ENCODE measurements at places on chromosomes 12 and 14.
A peak's percentile ranks its signal among the peaks of the same experiment; 100 is the strongest.

DNA sequence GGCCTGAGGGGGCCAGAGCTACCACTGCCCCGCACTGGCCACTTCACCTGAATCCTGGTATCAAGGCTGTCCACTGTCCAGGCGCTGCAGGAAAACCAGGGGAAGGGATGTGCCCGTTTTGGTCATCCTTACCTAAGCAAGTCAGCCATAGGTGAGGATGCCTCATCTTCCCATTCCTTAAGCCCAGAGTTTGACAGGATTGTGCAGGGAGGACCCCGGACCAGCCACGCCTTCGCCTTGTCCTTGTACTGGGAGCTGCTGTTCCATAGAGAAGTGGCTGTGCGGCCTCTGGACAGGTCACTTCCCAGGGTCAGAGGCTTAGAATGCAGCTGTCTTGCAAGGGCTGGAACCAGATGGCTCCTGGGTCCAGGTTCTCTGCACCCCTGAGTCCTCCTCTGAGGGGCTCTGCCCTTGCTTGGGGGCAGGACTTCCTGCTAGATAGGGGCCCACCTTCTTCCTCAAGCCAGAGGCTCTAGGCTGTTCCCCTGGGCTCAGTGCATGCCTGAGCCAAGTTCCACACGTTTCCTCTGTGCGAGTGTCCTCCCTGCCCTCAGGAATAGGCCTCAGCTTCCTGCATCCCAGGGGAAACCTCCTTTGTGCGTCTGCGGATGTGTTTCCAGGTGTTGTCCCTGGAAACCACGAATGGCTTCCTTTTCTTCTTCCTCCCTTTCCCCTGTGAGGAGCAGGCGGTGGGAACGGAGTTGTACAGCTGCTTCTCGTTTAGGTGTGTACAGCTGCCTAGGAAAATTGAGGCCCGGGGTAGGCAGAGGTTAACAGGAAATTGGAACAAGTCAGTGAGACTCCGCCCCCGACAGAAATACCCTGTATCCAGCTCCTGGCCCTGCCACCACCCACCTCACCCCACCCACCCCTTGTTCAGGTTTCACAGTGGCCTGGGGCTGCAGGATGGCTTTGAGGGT lies 54.3 kb upstream of the RIN3 start:
- no peak for DNase-seq

DNA sequence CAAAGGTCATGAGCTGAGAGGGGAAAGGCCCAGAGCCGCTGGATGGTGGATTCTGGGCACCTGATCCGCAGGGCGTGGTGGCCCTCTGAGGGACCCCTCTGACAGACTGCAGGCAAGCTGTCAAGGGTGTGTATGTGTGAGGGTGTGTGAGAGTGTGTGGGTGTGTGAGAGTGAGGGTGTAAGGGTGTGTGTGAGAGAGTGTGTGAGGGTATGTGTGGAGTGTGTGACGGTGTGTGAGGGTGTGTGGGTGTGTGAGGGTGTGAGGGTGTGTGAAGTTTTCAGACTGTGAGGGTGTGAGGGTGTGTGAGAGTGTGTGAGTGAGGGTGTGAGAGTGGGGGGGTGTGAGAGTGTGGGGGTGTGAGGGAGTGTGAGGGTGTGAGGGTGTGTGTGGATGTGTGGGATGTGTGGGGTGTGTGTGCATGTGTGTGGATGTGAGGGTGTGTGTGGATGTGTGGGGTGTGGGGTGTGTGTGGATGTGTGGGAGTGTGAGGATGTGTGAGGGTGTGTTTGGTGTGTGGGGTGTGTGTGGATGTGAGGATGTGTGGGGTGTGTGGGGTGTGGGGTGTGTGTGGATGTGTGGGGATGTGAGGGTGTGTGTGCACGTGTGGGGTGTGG lies 156.7 kb downstream of the TMEM121 start:
- DNase-seq, result no peak

DNA sequence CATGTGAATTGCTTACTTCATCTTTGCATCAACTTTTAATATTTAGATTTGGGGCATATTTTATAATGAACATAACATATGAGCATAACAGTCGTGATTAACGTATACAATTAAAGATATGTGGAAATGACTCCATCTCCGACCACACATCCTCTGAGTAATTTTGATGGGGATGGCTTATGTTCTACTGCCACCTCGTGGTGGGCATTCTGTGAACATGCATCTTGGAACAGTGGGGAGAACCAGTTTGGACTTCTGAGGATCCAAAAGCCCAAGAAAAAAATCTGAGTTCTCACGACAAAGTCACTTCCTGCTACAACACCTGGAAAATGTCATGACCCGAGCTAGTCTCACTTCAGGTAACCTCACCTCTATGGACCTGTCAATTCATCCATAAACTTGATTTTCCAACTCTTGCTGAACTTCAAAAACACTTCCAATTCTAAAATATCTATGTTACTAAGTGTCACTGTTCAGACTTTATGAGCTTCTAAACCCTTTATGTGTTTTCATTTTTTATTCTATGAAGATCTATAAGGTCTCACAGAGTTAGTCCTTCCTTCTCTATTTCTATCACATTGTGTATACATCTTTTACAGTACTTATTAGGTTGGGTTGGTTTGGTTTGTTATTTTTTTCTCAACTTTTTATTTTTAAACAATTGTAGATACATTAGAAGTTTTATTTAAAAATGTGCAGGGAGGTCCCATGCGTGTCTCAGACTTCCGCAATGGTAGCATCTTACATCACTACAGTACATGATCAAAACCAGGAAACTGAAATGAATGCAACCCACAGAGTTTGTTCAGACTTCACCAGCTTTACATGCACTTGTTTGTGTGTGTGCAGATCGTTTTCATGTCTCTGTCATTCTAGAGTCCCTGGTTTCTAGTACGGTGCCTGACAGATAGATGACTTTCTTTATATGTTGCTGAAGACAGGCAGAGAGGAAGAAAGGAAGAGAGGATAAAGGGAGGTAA lies 38.2 kb upstream of the STAB2 start:
- DNase-seq, result peak; percentile 38

DNA sequence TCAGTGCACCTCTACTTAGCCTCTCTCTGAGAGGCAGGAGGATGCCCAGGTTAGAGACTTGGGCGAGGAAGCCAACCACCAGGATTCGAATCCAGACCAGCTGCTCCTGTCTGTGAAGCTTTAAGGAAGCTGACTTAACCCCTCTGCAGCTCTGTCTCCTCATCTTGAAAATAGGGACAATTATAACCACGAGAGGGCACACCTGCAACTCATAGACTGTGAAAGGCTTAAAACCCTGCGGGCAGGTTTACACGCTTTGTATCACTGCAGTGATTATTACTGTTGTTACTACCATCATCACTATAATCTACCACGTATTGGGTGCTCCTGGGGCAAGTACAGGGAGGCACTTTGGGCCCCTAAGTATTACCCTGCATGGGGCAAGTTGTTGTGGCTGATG lies 379.8 kb downstream of the VRK1 start:
- DNase-seq, result no peak

- DNase-seq, result no peak
Observed at GRCh38 chr12:93243689-93244513, 133.8 kb upstream of the NUDT4 start.

DNA sequence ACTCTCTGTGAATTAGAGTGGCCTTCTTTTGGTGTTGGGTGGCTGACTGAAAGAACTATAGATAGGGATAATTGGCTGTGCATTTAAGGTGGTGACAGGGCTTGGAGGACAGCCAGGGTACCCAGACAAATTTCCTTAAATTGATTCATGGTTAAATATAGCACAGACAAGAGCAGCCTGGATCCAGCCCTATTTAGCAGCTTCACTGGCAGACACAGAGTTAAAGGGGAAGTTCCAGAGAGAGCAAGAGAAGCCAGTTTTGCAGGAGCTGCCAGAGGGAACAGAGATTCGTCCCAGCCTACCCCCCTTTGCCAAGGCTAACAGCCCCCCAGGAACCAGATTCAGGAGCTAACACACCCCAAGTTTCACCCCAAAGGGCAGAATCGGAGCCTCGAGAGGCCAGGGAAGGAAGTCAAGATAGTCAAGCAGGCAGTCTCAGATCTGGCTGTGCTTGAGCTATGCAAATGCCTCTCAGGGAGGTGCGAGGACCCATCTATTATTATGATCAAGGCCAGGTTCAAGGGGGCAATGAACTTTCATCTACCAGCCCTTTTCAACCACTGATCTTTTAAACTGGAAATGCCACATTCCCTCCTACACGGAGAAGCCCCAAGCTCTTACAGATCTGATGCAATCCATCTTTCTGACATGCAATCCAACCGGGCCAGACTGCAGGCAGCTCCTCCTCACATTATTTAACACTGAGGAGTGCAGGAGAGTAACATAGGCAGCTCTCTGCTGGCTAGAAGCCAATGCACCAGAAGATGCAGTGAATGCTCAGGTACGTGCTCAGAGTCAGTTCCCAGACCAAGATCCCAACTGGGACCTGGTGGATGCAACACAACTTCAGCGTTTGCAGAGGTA lies 58.2 kb downstream of the DHRS2 start:
- no peak for DNase-seq

GRCh38 chr12:459430-460258 lies at the start of gene B4GALNT3:
Gene B4GALNT3, plus strand, starts transcription at chr12:459939. Its CDS starts 438 bp downstream, at chr12:460377.
- peak; percentile 58 for DNase-seq

- DNase-seq, result no peak
Observed at GRCh38 chr12:64175254-64175945, 46.7 kb downstream of the KICS2 start.
